ENCODE measurements at places on chromosomes 13 and 19.
A peak's percentile ranks its signal among the peaks of the same experiment; 100 is the strongest.

DNA sequence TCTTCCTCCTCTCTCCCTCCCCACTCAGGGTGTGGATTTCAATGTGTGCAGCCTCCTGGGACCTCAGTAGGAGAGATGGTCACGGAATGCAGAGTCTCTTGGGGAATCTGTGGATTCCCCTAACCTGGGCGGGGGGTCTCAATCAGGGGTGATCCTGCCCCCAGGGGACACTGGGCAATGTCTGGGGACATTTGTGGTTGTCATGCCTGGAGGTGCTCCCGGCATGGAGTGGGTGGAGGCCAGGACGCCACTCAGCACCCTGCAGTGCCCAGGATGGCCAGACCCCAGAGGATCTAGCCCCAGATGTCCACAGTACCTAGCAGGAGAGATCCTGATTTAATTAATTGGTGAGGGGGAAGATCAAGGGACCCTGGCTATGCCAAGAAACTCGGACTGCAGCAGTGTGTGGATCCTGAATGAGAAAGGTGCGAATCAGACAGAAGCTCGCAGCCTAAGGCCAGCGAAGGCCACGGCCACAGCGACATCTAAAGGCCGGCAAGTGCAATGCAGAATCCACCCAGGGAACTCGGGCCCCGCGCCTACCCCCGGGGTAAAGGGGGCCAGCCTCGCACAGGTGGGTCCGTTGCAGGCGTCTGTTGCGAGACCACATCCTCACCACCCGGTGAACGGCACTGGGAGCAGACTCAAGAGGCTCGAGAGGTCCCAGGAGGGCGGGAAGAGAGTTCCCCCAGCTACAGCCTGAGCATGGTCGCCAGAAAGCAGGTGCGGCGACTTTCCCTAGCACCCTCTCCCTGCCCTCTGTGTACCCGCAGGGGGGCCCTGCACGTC, 88.8 kb downstream of the GNG7 start:
- DNase-seq, result no peak

DNA sequence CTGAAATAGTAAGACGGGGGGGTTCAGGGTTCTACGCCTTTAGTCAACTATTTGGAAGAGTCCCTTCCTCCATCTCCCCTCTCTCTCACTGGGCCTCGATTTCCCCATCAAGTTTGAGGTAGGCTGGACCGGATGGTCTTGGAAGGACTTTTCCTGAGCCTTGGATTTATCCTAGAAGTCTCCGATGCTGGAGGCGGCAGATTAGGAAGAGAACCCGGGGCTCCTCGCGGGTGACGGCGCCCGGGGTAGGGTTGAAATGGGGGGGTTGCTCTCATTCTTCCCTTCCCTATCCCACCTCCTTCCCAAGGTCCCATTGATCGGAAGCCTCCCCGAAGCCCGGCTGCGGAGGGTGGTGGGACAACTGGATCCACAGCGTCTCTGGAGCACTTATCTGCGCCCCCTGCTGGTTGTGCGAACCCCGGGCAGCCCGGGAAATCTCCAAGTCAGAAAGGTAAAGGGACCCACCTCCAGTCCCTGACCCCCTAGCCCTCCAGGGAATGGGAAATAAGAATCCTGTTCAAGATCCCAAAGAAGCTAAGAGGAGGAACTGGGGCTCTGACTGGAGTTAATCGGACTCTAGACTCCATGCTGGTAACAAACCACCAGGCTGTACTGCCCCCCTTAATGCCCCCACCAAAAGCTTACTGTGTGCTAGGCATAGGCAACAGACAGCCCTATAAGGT, 781 bp downstream of the QPCTL start:
- peak; percentile 74 for DNase-seq

- DNase-seq, result no peak
Measured at GRCh38 chr13:46387064-46387851, at the start of gene RUBCNL. Gene RUBCNL, minus strand, starts transcription at chr13:46387252. Its CDS starts 14,777 bp downstream, at chr13:46372475.

DNA sequence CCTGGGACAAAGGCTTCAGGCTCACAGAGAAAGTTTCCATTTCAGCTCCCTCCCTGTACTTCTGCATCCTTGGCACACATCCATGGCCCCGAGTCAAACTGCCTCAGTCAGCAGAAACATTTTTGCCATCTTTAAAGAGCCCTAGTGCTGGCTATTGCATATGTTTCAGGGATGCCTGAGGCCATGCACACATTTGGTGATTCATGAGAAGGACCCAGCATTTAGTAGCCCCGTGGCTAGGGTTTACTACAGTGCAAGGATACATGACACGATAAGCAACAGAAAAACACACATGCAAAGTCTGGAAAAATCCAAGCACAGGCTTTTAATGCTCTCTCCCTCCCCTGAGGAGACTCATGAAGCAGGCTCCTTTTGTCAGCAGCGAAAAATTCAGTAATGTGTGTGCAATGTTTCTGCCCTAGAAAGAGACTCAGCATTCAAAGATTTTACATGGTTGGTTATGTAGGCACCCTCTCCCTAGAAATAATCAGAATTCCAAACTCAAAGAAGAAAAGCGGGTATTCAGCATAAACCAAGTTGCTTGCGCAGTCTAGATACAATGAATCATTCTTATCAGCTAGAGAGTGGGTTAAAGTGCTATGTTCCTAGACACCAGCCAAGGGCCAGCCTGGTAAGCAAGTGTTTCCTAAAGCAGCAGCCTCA, 17.6 kb downstream of the ACOD1 start:
- DNase-seq, result peak; percentile 50

DNA sequence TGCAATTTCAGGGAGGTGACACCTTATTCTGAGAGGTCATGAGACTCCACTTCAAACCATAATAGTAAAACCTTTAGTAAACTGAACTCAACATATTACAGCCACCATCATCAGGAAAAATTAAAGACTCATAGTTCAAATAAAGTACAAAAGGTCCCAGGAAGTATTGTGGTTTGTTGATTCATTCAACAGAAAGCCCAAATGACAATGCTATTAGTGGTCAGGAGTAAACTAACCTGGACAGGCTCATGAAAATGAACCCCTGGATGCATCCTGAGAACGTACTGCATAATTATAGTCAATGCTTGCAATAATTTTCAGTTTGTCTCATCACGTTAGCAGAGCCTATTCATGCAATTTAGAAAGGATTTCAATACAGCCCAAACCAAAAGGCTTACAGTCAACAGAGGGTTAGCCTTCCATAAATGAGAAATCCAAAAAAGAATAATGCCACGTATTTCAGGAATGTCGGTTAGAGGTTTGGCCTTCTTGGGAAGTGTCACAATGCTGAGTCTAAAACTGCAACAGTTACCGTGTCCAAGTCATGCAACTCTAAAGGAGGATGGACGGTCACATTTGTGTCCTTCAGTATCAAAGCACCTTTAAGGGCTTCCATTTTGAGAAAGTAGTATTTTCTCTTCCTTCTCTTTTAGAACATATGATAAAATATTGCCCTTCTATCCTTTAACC, 280.8 kb downstream of the ABCC4 start:
- no peak for DNase-seq

- no peak for DNase-seq
Measured at GRCh38 chr19:13929340-13929739, 8.9 kb downstream of the PODNL1 start.

DNA sequence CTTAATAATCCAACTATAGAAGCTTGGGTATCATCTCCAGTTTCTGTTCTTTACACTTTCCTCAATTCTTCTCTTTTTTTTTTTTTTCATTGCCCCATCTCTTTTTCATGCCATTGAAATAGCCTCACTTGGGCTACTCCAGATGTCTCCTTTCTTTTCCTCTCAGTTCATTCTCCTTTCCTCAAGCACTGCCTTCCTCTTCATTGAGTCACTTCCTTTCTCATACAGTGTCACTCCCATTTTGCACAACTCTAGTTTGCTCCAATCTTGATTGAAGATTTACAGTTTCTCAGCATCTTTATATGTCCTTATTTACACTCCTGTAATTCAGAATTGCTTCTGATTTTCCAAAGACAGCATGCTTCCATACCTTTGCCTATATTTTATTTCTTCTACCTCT, 61.3 kb downstream of the IPO5 start:
- no peak for DNase-seq

DNA sequence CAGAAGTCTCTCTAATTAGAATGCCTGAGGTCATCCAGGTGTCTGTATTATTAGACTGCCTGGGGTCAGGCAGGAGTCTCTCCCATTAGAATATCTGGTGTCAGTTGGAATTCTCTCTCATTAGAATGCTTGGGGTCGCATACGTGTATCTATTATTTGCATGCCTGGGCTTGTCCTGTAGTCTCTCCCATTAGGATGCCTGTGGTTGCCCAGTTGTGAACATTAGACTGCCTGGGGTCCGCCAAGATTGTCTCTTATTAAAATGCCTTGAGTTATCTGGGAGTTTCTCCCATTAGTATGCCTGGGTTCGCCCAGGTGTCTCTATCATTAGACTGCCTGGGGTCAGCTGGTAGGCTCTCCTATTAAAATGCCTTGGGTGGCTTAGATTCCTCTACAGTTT, 1494.7 kb downstream of the UQCRFS1 start:
- DNase-seq, result no peak

DNA sequence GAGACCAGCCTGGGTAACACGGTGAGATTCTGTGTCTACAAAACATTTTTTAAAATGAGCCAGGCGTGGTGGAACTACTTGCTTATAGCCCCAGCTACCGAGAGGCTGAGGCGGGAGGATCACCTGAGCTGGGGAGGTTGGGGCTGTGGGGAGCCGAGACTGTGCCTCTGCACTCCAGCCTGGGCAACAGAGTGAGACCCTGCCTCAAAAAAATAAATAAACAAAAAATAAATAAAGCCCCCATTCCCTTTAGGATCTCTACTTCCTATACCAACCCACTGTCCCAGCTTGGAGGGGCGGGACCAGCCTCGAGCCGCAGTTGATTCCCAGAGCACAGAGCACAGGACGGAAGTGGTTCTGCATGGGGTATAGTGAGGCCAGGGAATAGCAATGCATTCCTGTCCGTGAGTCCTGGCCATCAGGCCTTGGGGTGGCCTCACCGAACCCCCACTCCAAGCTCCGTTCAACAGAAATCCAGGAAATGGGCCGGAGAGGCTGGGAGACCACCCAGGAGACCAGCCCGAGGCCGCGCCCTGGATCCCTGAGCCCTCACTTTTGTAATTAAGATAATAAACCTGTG, 4.9 kb upstream of the PTBP1 start:
- DNase-seq, result no peak

DNA sequence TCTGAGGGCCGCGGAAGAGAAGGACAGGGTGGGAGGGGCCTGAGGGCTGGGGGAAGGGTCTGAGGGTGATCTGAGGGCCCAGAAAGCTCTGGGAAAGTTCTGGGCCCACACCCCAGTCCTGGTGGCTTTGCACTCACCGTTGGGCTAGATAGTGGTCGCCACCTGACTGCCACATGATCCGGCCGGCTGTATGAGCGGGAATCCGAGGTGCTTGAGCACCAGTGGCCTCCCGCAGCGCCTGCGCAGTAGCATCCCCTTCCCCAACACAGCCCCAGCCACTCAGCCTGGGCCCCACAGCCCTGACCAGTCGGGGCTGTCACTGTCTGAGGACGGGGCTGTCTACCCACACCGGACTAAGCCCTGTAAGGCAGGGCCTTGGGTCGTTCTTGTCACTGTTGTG, 15.0 kb downstream of the PRODH2 start:
- no peak for DNase-seq

- DNase-seq, result no peak
Measured at GRCh38 chr13:62087124-62087523, 671.5 kb upstream of the PCDH20 start.

DNA sequence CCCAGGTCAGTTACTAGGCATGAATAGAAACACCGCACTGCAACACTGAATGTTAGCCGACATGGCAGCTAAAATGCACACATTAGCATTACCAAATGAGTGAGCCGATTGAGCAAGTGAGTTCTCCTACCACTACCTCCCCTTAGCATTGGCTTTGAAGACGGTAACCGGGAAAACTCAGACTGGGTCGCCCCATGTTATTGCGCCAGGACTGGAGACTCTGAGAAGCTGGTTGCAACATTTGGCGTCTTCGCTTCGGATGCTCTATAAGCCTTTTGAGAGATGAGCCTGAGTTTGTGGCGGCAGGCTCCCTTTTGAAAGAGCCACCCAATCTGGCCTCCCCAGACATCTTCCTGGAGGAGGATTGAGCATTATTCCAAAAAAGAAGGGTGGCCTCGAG, 68.5 kb upstream of the POMP start:
- no peak for DNase-seq

- DNase-seq, result peak; percentile 22
Measured at GRCh38 chr13:94550062-94550738, 45.8 kb downstream of the TGDS start.

- peak; percentile 40 for DNase-seq
Measured at GRCh38 chr13:109275852-109276251, 510.5 kb downstream of the IRS2 start.

DNA sequence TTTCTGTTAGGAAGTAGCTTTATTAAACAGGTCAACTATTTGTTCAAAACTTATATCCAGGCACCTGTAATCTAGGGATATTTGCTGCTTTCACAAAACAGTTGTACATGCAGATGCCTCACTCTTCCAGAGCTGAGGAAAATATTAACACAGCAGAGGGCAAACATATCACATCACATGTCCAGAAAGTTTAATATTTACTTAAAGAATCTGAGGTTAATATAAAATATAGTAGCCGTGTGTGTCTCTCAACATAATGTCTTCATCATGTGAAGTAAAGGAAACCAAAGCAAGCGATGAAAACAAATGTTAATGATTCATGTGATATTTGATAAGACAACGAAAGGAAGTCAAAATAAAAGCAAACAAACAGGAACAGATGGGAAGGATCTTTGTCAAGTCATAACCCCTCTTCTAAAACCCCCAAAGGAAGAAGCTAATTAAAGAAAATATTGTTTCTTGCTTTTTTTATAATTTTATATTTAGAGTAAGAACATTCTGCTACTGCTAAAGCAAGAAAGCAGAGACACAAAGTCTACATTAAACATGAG, 418.8 kb downstream of the DACH1 start:
- no peak for DNase-seq

GRCh38 chr19:42480335-42481095, 37.8 kb upstream of the CXCL17 start:
- DNase-seq, result peak; percentile 18

- DNase-seq, result no peak
Measured at GRCh38 chr13:24145674-24146073, 14.8 kb upstream of the SPATA13 start.

DNA sequence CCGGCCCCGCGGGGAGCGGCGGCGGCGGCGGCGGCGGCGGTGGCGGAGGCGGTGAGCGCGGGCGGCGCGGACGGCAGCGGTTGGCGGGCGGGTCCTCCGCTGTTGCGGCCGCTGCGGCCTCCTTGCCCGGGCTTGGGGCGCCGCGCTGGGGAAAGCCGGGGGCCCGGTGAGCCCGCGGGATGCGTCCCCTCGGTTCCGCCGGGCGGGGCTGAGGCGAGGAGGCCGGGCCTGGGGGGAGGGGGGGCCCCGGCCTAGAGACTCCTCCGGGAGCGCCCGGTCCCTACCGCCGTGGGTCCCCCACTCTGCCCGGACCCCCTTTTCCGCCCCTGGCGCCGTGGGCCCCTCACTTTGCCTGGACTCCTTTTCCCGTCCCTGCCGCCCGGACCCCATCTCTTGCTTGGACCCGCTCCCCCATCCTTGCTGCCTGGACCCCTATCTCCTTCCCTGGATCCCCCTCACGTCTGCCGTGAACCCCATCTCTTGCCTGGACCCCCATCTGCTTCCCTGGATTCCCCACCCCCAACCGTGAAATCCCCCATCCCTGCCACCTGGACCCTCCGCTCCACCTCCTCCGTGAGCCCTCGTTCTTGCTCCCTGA, 28.6 kb upstream of the NDUFS7 start:
- no peak for DNase-seq

Measured in mucosa of gallbladder (tissue), 1 donor.